ENCODE measurements at places on chromosomes 11 and 22.

DNA sequence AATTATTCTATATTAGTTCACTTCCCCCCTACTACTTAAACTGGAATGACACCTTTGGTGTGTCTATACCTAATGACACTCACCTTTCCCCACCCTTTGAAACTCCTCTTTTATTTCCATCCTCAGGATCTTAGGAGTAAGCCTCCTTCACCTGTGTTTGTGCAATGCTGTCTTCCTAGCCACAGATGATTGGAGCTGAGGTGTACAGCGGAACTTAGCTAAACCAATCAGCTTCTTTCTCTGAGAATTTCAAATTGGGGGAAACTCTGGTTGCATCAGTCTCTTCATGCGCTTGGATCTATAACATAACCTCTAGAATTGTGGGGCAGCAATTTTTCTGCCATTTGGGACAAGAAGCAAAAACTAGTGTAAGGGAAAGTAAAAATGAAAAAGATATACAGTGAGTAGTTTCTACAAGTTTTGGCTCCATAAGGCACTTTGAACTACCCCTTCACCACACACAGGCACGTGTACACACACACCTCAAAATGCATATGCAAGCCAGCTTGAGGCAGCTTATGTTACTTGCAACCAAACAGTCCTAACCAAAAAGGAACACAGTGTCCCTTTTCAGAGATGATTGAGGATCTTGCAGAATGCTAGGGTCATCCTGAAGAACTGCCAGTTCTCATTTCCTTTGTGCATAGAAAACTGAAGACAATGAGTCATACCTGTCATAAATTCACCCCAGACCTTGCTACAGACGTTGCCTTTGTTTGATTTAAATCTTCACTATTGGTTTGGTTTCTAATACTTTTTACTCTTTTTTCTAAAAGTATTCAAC is 36.0 kb upstream of the LDLRAD3 start:
- DNase-seq, result no peak

GRCh38 chr11:72308226-72309073 is 64.5 kb upstream of the PHOX2A start:
- DNase-seq, result no peak

- no peak for DNase-seq
These were observed 22.0 kb upstream of the PATE1 start for GRCh38 chr11:125724125-125724524.

DNA sequence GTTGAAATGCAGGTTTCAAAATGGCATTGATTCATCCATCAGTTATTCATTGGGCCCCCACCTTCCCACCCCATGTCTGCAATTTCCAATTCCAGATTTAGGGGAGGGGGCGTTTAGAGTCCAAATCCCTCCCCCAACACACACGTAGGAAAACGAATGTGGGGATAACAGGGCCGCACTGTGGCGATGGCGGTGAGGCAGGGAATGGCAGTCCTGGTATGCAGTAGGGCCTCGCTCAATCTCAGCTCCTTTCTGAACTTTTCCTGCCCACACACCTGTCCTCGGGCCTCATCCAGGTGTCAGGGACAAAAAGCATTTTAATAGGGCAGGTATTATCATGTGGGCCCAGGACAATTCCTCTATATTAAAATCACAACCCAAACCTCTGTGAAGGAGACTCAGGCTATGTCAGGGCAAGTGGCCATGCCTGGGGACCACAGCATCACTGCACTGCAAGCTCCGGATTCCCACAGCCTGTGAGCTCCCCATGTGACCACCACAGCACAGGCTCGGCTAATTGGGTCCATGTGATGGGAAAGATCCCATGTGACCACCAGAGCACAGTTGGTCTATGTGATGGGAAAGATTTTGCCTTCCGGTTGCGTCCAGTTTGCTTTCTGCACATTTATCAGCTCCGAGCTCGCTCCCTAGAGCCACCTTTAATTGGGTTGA is 44.5 kb downstream of the RTL6 start:
- DNase-seq, result no peak

DNA sequence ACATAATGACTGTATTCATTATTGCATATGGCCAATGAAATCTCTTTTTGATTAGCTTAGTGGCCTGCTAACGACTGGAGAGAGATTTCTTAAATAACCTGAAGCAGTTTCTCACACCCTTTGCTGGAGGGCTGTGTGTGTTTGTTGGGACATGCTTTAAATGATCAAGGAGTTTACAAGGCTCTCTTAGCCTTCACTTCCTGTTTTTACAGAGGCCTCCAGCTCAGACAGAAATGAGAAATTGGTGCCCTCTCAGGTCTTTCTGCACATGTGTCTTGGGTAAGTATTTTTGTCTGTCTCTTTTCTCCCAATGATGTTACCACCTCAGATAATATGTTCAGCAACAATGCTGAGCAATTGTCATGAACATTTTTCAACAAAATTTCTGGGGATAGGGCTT is 884.4 kb upstream of the CNTN5 start:
- DNase-seq, result no peak

DNA sequence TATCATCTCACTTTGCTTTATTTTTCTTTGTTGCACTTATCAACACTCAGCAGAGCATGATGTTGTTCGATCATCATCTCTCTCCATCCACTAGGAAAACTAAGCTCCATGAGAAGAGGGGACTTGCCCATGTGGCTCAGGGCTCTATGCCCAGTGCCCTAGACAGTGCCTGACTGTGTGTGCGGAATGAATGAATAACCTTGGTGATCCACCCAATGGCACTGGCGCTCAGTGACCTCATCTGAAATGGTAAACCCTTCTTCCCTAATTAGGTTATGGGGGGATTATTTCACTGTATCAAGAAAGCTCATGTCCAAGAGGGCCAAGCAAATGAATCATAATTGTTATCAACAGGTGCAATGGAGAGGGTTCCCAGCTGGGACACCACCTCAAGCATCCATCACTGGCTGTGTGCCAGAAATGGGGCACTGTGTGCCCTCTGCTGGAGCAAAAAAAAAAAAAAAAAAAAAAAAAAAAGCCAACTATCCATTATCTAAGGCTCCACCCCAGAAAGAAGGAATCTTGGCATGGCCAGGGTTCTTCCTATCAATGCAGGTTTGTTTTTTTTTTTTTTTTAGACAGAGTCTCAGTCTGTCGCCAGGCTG is 172.6 kb downstream of the LARGE1 start:
- DNase-seq, result no peak

DNA sequence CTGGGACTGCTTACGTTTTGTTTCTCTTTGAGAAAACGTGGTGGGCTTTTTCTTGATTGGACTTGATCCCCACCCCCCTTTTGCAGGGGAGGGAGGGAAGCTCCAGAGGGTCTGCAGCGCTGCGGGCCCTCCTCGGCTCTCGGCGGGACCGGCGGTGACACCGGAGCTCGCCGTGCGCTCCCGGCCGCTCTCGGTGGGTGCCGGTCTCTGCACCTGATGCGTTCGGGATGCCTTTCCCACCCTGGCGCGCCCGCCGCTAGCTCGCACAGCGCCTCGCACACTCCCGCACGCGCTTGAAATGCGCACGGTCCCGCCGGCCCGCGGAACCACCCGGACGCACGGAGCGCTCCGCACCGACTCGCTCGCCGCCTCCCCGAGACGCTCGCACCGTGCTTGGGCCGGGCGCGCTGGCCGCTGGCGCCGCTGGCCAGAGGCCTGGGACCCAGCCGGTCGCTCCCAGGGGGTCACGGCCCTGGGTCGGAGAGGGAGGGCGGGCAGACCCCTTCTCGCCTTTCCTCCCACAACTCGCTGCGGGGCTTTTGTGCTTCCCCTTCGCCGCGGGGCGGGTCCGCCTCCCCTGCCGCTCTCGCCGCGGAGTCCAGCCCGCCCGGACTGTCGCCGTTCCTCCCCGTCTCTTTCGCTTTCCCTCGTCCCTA is 1.0 kb downstream of the ZBTB16 start:
- no peak for DNase-seq

GRCh38 chr11:15903246-15903645 is 453.1 kb downstream of the SOX6 start:
- DNase-seq, result no peak

All from stimulated activated CD8-positive, alpha-beta memory T cell treated with anti-CD3 and anti-CD28 coated beads, Interleukin-12 subunit alpha, Interleukin-12 subunit beta, amount 100 ng/mL, for 1 hour (primary cell).